Aorta (tissue), 5 donors: ENCODE measurements at places on chromosomes 5 and 9. TPM values are rescaled to one million over a fixed set of nuclear protein-coding genes. Genes with fewer than 3 reads are reported as not detected.

CCDC112 gene
- 7.3 TPM for total RNA-seq

- no peak for DNase-seq
These were observed 17.5 kb downstream of the DBH start for GRCh38 chr9:133653638-133654037.

PHF24 gene
- 0.57 TPM for total RNA-seq

PCDHB11 gene
- total RNA-seq: 8.1 TPM

GRCh38 chr9:125106285-125106893 is 36.9 kb downstream of the SCAI start:
- DNase-seq: no peak

DNA sequence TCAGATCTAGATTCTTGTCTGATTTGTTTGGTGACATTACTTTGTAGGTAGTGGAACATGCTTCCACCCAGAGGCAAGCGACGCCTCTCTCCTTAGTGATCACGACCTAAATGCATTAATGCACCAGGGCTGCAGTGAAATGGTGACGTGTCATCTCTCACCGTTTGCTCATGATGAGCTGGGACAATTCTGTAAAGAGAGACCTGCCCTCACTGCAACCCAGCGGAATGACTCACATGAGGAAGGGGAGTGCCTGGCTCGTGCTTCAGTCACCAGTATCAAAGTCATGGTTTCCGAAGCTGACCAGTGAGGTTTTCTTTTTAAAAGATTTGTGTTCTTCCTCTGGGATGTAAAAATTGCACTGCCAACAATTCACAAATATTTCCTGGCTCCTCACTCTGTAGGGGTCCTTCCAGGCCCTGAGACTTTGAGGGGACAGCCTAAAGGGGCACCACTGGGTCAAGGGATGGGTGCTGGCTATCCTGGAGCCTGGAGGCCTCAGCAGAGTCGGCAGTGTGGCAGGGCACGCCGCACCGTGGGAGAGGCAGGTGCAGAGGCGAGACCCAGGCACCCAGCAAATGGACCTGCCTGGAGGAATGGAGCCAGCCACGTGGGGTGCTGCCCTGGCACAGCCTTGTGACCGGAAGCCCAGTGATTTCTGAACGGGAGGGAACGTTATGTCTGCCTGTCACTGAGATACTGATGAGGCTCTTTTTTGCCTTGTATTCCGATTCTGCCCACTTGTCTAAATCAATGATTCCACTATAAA is 17.3 kb downstream of the QSOX2 start:
- no peak for DNase-seq

DNA sequence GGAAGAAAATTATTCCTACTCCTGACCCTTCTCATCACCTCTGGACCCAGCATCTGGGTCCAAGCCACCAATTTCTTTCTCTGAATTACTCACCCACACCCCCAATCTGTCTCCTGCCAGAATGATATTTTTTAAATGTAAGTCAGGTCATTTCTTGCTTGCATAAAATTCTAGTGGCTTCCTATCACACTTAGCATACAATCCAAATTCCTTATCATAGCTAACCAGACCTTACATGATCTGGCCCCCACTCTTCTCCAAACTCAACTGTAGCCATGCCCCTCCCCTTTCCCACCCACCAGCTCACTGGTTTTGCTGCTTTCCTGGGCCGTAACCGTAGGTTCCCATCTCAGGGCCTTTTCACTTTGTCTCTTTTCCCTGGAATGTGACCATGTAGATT is 15.2 kb downstream of the HTR4 start:
- no peak for DNase-seq

DNA sequence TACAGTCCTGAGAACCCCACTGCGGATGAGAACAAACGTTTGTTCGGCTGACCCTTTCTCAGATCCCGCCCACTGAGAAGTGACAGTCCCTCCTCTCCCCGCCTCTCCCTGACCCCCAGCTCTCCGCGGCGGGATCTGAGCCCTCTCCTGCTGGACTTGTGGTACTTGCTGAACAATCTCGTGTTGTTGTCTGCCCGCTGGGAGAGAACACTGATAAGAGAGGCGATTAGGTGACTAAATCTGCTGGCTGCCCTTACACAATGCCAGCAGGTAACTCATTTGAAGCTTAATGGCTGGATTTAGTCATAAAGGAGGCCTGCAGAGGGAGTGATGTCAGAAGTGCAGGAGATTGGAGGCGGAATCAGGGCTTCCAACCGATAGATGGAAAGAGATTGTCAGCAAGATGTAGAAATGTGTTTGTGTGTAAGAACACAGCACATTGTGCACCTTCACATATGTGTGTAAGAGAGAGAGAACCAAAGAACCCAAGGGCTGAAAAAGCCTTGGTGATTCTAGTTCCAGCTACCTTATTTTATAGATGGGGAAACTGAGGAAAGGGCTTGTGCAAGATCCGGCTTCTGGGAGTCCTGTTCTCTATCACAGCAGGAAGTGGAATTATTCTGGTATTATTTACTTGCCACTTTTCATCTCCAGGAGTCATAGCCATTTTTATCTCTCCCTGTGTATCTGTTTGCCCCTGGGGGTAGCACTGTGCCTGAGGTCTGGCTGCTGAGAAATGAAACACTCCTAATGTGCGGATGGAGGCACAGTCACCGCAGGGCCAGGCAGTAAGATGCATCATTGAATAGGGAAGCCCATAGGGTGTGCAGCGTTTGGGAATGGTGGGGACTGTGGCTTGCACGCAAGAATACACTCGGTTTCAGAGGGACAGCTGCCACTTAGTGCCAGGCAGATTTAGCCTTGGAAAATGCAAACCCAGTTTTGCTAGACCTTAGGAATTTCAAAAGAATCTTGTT is 203.7 kb upstream of the MSX2 start:
- no peak for DNase-seq

- no peak for DNase-seq
These were observed 48.6 kb downstream of the PSMB7 start for GRCh38 chr9:124366476-124367220.

DNA sequence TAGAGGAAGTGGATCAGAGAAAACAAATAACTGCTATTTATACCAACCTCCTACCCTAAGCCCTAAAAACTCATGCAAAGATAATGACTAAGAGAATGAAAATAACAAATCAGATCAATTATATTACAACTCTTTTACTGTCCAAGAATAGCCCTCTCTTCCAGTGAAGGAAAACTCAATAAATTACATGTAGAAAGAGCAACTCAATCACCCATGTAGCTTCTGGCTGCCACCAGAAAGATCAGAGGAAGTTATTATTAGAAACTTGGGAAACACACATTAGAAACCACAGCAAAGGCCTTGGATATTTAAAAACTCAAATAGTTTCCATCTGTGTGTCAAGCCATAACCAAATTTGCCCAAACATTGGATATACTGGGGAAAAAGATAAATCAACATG is 134.0 kb upstream of the TARS1 start:
- no peak for DNase-seq

ARRDC1 gene
- 20.6 TPM for total RNA-seq

SHOC1 gene
- not detected for total RNA-seq

DNA sequence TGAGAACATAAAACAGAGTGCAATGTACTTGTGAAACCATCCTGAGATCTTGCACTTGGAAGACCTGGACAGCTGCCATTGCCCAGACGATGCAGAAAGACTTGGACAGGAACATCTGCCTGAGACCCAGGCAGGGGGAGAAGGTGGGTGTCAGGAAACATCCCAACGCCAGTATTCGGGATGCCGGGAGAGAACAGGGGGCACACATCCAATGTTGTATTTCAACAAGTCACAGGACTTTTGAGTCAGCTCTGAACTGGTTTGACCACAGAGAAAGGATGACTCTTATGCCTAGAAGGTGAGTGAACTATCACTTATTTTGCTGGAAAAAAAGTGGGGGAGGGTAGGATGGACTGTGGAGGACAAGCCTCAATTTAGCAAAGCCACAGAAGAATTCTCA is 124.6 kb downstream of the ROR2 start:
- no peak for DNase-seq

DNA sequence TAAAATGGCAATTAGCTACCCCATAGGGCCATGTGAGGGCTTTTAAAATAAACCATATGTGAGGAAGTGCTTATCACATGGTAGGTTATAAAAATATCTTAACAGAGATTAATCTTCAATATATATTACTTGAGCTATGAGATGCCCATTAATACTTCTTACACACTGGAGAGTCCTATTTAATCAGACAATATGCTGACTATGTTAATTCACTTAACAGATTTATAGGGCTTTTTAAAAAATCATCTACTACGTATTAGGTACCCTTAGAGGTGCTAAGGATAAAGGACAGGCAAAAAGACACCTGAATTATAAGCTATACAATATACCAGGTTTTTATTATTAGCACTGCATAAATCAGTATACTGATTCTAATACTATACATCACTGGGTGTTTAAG is 102.6 kb downstream of the STRBP start:
- DNase-seq: no peak

GRCh38 chr5:134124289-134125038 is 10.0 kb downstream of the TCF7 start:
- DNase-seq: no peak

RGMB gene
- 13.9 TPM for total RNA-seq

LCN15 gene
- total RNA-seq: not detected

JMY gene
- total RNA-seq: 9.9 TPM

DNA sequence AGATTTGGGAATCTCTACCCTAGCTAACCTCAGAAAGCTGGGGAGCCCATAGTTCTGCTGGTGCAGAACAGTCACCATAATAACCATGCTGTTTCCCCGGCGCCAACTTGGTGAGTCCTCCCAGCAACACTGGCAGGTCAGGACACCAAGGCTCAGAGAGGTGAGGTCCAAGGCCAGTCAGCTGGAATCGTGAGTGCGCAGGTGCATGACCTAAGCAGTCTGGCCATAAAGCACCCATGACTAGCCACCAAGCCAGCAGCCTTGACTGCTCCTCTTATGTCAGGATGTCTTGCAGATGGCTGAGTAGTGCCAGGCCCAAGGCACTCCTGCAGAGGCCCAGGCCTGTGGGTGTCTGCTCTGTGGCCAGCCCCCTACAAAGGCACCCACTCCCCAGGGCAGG is 2.6 kb downstream of the RNF44 start:
- no peak for DNase-seq

DNA sequence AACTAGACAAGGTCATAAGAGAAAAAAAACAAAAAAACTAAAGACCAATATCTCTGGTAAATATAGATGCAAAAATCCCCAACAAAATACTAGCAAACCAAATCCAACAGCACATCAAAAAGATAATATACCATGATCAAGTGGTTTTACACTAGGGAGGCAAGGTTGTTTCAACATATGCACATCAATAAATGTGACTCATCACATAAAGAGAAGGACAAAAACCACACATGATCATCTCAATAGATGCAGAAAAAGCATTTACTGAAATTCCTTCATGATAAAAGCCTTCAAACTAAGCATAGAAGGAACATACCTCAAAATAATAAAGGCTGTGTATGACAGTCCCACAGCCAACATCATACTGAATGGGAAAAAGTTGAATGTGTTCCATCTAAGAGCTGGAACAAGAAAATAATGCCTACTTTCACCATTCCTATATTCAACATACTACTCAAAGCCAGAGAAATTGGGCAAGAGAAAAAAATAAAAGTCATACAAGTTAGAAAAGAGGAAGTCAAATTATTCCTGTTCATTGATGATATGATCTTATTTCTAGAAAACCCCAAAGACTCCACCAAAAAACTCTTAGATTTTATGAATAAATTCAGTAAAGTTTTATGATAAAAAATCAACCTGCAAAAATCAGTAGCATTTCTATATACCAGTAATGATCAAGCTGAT is 72.2 kb upstream of the FAM169A start:
- DNase-seq: no peak

- no peak for DNase-seq
These were observed 705 bp upstream of the SLC6A3 start for GRCh38 chr5:1445689-1446601.

GRCh38 chr5:43042626-43043399 is 2.7 kb upstream of the ANXA2R start:
- DNase-seq: peak; percentile 85

- no peak for DNase-seq
These were observed 185.5 kb downstream of the HSD17B3 start for GRCh38 chr9:96116275-96117064.

DNA sequence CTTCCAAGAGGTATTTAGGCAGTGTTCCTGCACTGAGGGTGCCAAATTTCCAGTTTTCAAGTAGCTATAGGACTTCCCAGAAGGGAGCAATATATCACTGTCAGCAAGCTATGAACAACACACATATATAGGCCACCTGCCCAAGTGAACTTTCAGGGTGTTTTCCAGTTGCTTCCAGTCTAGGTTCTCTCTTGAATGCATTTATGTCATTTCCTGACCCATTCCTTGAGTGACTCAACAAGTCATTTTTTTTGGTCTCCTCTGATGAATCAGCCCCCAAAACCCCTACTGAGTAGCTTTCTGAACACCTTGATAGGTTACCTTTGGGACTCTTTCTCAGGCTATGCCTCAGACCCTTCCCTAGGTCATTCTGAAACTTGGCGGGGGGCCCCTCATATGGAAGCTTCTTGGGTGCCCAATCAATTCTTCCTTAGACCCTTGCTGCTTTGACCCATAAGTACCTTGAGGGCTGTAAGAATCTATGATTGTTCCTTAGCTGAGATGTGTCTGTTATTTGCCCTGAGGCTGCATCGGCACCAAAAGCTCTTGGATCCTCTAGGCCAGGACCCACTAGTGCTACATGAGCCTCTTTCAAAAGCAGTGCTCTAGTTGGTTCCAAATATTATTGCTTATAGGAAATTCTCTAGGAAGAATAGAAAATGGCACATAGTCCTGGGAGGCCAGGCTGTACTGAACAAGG is 12.4 kb downstream of the DNAJB5 start:
- DNase-seq: no peak

DNA sequence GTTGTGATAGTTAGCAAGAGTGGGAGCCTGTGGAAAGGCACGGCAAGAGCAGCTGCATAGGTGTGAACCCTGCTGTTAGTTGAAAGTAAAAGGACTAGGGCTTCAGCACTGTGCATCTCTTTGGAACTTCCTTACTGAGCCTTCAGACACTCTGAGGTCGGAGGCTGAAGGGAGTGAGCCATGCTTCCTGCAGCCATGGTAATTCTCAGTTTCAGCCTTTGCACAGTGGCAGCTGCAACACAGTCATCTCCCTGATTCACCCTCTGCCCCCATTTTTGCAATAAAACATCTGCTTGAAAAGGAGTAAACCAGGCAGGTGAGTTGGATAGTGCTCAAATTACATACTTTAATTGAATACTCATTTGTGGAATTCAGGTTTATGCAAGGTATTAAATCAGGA is 6.5 kb upstream of the TLE4 start:
- DNase-seq: no peak

TLE4 gene
- total RNA-seq: 38.3 TPM

- no peak for DNase-seq
These were observed 132.0 kb upstream of the RAI14 start for GRCh38 chr5:34524123-34524522.
